Astrocyte of the cerebellum (primary cell): ENCODE measurements at places on chromosomes 7 and 10.

DNA sequence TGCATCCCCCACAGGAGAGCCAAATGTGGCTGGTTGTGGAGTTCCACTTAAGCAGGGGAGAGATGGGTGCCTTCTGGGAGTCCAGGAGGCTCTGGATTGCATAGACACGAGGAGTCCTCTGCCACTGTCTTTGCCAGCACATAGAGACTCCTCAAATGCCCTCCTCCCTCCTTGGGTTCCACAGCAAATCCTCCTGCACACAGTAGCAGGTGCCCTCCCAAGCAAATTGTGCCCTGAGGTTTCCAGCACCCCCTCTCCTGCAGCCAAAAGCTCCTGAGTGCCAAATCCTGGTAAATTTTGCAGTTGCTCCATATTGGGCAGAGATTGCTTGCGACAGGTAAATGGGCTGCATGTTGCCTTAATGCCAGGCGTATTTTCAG is 5.8 kb downstream of the EVX1 start:
- no peak for DNase-seq

DNA sequence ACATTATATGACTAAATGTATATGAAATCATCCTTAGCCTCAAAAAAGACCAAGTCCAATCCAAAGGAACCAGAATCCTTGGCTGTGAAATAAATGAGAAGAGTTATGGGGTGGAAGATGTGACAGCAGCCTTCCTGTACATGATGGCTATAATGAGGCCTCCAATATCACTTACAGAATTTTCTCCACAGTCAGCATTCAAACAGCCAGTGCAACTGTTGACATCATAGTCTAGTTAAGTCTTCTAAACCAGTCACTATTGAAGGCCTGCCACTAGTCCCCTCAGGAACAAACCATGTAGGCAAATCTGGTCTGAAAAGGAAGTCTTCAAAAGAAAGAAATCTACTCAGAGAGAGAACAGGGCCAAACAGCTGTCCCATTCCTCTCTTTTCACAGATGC is 219.5 kb upstream of the CCDC6 start:
- no peak for DNase-seq

- DNase-seq, result no peak
Measured at GRCh38 chr7:37536706-37537105, 88.0 kb upstream of the ELMO1 start.

DNA sequence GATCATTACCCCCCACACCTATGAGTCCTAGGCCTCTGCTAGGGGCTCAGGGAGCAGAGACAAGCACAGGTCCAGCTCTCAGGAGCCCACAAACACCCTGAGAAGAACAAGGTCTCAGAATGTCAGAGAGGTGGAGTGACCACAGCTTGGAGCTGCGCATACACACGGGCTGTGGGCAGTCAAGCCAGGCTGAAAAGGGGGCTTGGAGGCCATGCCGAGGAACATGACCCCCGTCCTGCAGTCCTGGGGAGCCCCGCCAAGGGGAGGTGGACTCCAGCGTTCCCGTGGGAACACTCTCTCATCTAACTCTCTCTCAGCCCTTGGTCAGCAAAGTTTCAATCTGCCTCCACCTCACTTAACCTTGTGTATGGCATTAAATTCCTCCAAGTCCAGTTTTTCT is 7.8 kb upstream of the MMP21 start:
- no peak for DNase-seq

- DNase-seq, result no peak
Measured at GRCh38 chr10:49055221-49055849, 60.0 kb downstream of the VSTM4 start.

DNA sequence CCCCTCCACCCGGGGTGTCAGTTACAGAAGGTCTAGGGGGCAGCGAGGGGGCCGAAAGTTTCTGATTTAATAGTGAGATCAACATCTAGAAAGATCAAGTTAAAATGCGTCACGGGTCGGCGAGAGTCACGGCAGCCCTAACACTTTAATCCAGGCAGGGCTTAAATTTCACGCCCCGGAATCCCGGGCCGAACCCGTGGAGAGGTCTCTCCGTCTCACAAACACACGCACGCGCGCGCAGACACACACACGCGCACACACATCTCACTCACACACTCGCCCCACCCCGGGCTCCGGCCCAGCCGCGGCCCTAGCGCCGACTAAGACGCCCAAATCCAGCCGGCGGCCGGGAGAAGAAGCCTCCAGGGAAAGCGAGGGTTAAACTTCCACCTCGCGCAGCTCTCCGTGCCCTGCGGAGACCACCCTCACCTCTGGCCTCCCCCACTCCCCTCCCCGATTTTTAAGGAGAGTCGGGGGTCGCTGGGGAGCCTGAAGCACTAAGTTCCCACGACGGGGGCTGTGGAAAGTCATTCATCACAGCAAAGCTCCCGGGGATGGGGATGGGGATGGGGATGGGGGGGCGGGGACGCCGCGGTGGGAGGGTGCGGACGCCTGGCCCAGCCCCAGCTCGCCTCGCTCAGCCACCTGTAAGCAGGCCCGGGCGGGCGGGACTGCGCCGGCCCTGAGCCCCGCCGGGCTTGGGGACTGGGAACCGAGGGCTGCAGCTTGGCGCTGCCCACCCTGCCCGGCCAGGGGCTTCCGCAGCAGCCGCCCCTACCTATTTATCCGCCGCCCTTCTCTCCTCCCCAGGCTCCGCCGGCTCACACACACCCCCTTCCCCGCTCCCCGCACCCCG is 1.6 kb downstream of the PDGFA start:
- DNase-seq, result no peak

DNA sequence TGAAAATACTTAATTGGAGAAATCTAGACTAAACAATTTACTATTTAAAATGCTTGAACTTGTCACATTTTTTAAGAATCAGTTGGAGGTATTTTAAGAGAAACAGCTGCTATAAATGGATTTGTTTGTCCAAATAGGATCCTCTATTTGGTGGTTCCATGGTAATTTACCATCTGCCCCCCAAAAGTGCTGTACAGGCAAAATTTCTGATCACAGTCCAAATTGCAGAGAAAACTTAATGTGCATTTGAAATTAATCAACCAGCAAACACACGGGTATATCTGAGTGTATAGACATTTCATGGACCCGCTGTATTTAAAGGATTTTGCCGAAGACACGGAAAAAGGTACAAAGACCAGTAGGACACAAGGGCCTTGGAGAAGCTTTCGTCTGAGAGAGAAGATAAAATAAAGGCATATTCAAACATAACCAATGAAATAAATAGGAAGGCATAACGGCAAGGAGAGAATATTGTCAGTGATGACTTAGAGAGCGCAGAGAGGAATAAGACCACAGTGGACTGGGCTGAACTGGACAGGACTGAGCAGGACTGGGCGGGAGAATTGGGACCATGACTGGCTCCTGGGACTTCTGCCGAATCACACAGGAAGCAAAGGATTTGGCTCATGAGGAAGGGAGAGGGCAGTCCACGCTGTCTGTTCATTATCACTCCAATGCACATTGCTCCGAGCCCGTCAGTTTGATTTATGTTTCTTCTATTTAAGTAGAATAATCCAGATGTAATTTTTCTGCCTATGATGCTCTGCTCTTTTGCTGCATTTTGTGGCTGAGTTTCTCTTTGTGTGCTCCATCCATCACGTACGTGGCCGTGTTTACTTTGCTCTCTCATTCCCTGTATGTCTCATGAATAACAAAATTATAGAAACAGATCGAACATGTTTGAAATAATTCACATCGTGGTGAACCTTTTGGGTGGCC is 112.8 kb downstream of the PRLHR start:
- no peak for DNase-seq

- DNase-seq, result no peak
Measured at GRCh38 chr10:117370205-117370604, 5.0 kb downstream of the PDZD8 start.

GRCh38 chr10:98446151-98446660 is 529 bp downstream of the HPS1 start:
- no peak for DNase-seq

- no peak for DNase-seq
Measured at GRCh38 chr7:149196151-149196704, 882 bp downstream of the ZNF282 start.

DNA sequence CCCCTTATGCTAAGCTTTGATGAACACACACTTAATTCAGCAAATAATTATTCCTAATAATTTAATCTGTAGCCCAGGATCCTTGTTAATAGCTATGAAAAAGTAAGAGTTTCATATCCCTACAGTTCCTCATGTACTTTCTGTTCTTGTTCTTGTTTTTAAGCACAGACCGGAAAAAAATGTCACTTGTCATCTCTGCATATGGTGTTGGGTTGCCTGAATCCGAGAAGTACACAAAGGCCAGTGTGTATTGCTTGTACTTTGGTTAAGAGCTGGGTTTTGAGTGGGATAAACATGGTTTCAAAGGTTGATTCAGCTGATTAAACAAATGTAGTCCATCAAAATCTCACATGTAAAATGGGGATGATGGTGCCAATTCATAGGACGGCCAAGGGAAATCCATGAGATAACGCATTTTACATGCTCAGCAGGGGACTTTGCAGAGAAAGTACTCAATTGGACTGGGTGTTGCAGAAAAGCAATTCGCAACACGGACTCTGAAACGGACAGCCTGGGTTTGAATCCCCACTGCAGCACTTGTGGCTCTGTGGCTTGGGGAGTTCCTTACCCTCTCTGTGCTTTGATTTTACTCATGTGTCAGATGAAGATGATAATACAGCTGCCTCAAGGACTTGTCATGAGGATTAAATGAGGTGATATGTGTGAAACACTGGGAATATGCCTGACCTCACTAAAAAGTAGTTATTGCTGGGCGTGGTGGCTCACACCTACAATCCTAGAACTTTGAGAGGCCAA is 71.7 kb downstream of the MAP3K8 start:
- no peak for DNase-seq

- no peak for DNase-seq
Measured at GRCh38 chr7:30853576-30853975, 58.1 kb upstream of the AQP1 start.

- DNase-seq, result no peak
Measured at GRCh38 chr10:21830037-21830436, 173.5 kb downstream of the DNAJC1 start.

- no peak for DNase-seq
Measured at GRCh38 chr7:4801839-4802231, 26.4 kb downstream of the AP5Z1 start.

GRCh38 chr7:94307399-94308048 is 87.2 kb upstream of the COL1A2 start:
- DNase-seq, result no peak

DNA sequence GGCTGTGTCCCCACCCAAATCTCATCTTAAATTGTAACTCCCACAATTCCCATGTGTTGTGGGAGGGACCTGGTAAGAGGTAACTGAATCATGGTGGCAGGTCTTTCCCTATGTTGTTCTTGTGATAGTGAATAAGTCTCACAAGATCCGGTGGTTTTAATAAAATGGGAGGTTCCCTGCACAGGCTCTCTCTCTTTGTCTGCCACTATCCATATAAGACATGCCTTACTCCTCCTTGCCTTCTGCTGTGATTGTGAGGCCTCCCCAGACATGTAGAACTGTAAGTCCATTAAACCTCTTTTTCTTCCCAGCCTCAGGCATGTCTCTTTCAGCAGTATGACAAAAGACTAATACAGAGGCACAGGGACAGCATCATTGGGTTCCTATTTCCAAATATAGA is 381.2 kb downstream of the SFMBT2 start:
- no peak for DNase-seq

GRCh38 chr10:13899941-13900340 is 313.2 kb downstream of the PRPF18 start:
- DNase-seq, result no peak

DNA sequence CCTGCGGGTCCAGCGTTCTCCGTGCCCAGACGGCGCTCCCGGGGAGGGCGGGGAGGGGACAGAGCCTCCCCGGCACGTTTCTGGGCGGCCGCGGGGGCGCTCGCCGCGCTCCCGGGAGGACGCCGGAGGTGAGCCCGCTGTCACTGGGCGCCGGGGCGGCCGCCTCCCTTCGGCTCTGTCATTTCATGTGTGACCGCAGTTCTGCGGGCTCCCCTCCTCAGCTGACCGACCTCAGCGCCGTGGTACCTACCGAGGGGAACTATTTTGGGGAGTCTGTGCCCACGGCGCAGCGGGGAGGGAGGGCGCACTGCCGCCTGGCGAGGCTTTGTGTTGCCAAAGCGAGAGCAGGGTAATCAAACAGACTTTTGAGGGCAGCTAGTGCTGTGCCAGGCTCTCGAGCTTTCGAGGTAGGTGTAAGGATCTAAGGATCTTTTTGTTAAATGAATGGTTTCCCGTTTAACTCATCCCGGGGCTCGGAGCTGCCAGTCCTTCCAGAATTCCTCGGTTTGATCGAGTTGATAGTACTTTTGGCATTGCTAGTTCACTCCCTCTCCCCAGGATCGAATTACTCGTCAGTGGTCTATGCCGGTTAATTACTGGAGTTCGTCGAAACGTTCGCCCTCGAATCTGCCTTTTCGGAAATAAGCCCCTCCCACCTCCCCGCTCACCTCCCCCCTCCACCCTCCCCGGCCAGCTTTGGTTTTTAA is 1.9 kb downstream of the ARID5B start:
- DNase-seq, result no peak

- DNase-seq, result peak; percentile 82
Measured at GRCh38 chr7:135320268-135320667, 86.6 kb downstream of the STRA8 start.

- DNase-seq, result peak; percentile 53
Measured at GRCh38 chr10:15486404-15486803, 115.3 kb upstream of the FAM171A1 start.

DNA sequence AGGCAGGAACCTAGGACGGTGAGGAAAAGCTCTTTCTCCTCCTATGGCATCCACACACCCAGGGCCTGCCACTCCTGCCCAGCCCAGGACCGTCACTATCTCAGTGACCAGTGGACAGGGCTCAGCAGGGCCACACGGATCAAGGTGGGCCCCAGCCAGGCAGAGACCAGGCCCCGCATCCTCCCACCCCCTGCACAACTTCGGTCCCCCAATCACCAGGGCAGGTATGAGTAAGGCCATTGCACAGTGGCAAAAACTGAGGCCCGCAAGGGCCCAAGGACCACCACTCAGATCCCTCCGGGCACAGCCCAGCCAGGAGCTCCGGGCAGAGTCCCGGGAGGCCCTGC is 30.3 kb downstream of the OAT start:
- DNase-seq, result no peak

- DNase-seq, result no peak
Measured at GRCh38 chr10:34273340-34273739, 541.8 kb downstream of the PARD3 start.

GRCh38 chr7:2466675-2467074 is 9.5 kb downstream of the GRIFIN start:
- DNase-seq, result no peak

DNA sequence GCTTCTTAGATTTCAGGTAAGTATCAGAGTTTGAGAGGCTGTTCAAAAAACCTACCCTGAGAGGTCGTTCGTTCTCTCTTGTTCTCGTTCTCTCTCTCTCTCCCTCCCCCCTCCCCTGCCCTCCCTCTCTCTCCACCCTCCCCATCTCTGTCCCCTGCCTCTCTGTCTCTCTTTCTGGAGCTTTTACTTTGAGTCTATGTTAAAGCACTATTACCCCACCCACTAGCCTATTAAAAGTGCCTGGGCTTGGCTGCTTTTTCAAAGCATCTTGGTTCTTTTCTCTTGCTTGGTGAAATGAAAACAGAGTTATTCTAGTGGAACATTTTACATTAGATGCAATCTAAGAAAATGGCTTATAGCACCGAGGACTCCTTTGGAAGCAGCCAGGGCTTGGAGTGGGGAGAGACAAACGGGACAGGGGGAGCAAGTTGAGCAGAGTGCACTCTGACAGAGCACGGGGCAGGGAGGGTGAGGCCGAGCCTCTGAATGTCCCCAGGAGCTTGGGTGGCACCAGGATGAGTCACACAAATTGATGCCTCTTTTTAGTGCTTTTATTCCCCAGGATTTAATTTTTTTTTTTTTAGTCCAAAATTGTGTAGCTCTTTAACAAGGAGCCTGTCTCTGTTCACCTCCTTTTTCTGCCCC is 134.3 kb downstream of the CFAP58 start:
- no peak for DNase-seq
